ENCODE measurements at places on chromosomes 7 and 10.
A peak's percentile ranks its signal among the peaks of the same experiment; 100 is the strongest.

- no peak for DNase-seq
These were observed 46.7 kb downstream of the PALS2 start for GRCh38 chr7:24619978-24620377.

- no peak for DNase-seq
These were observed 114.9 kb upstream of the NANOS1 start for GRCh38 chr10:118914629-118915028.

DNA sequence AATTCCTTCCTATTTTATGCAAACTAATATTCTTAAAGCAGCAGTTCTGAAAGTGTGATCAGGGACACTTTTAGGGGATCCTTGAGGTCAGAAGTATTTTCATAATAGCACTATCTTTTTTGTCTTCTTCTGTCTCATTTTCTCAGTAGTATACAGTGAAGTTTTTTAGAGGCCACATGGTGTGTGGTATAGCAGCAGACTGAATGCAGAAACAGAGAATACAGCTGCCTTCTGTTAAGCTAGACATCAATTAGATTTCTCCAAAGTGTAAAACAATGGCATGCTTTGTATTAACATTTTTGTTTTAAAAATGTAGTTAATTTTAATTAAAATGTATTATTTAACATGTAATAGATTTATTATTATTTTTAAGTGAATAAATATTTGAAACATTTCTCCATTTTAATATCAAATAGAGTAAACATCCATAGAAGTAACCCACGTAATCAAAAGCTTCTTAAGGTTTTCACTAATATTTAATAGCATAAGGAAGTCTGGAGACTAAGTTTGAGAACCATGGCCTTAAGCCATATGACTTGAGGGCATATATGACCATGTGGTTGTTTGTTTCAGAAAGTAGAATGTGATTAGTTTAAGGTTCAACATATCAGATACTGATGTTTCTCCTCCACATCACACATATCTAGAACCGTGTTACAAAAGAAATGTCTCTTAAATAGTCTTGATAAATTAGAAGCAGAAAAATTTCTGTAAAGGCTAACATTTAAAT is 94.0 kb downstream of the PRKG1 start:
- DNase-seq = no peak

GRCh38 chr10:46560952-46561351 is 4.5 kb upstream of the GPRIN2 start:
- DNase-seq = no peak

DNA sequence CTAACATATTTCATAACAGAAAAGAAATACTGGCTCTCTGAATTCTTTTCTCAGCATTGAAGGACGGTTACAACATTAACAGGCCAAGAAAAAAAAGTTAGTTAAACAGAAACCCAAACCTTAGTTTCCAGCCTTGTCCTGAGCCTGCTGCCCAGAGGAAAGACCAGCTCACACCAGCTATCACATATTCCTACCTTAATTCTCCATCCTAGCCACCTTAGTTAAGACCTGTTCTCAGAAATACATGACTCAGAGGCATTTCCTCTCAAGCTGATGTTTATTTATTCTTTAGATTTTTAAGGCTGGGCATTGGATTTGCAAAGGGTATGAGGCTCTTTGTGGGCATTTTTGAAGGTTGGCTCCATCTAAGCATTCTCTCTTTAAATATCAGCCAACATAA is 34.3 kb upstream of the ADAM12 start:
- no peak for DNase-seq

DNA sequence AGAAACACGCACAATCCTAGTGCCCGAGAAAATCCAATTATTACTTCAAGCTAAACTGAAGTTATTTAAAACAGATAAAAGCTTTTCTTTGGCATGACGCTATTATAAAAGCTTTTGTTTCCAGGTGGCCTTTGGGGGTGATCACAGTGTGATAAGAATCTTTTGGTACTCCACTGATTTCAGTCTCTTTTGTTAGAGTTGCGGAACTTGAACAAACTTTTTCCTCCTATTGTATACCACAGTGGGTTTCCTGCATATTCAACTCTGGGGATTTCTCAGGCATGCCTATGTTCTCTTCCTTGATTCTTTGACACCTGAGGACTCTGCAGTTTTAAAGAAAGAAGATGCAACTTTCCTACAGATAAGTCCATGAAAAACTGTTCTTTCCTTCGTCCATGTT is 99.7 kb upstream of the PITRM1 start:
- no peak for DNase-seq

- no peak for DNase-seq
These were observed 43.3 kb upstream of the PLXDC2 start for GRCh38 chr10:19772972-19773371.

DNA sequence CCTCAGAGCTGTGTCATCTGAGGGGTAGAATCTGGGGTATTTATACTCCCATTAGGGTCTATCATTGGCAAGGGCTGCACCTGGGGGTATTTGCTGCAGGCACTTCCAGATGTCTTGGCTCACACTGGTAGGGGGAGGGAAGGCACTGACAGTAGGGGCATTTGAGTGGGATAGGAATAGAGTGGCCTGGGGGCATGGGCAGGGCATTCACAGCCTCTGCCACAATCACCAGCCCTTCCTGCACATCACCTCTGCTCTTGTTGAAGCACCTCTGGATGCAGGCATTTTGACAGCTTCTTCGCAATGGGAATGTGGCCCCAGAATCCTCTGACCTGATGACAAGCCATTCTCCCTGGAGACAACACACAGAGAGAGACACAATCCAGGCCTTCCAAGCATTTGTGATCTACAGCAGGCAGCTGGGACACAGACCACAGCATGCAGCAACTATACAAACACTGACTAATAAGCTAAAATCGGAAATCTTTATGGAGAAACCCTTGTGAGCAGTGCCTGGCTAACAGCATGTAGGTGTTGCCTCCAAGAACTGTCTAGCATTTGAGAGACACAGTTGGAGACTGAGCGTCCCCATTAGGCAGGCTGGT is 178.5 kb downstream of the KCNMA1 start:
- DNase-seq = no peak

GRCh38 chr7:31082447-31082846 is 30.3 kb downstream of the ADCYAP1R1 start:
- DNase-seq = no peak

DNA sequence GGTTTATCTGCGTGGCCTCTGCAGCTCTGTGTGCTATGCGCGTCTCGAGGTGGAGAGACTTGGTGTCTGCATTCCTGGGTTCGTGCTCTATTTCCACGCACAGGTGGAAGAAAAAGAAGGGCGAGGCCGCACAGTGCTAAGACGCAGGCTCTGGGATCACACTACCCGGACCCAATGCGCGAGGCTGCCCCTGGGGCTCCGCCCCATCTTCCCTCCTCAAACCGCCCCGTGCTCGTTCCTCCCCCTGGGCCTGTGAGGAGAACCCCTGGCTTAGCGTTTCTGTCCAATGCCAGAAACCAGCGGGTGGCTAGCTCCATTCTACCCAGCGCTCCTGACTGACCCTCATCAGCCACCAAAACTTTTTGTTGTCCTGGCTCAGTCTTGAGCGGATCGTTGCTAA is 143.1 kb downstream of the DYNC2I1 start:
- no peak for DNase-seq

DNA sequence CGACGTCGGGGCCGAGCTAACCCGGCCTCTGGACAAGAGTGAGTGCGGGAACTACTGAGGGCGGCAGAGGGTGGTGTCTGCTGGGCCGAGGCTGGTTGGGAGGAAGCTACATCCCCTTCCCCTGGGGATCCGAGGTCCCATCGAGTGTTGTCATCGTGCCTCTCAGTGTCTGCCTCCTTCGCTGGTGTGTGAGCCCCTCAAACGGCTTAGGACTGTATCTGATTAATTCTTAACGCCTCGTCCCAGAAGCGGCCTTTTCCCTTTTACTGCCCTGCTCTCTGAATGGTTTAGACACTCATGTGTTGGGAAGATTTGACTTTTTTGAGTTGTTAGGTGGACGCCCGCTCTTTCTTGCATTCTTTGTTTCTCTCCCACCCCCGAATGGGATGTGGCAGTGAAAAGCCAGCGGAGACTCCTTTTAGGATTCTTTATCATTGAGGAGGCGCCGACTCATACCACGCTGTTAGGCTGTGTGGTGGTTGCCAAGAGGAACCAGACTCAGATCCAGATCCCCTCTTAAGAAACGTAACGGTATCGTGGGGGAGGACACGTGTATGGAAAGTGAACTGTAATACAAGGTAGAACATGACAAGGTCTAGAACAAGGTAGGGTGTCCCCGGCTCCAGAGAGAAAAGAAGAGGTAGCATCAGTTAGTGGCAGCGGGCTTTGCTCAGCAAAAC is 631 bp downstream of the SUPV3L1 start:
- DNase-seq = no peak

- DNase-seq = no peak
These were observed 238.1 kb upstream of the BMPER start for GRCh38 chr7:33667196-33667595.

DNA sequence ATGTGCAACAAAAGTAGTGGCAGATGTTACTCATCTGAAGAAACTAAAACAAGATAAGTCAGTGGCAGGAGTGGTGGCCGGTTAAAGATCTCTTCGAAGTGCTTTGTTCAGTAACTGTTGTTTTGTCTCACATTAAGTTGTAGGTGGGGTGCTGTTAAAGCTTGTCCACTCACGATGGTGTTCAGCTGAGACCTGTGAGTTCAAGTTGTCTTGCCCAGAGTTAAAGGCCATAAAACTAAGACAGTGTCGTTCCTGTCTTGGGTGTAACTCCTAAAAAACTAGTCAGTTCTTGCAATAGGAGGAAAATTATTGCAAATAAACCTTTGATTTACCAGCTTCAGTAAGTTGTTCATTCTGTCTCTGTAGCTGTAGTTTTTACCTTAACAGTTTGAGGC is 857 bp upstream of the FOXP2 start:
- DNase-seq = peak; percentile 78

- no peak for DNase-seq
These were observed 203.6 kb downstream of the ZNF365 start for GRCh38 chr10:62577666-62578291.

GRCh38 chr7:76217942-76218566 is 16.4 kb downstream of the SRRM3 start:
- no peak for DNase-seq

GRCh38 chr7:55366461-55367070 is 1.4 kb downstream of the LANCL2 start:
- no peak for DNase-seq

DNA sequence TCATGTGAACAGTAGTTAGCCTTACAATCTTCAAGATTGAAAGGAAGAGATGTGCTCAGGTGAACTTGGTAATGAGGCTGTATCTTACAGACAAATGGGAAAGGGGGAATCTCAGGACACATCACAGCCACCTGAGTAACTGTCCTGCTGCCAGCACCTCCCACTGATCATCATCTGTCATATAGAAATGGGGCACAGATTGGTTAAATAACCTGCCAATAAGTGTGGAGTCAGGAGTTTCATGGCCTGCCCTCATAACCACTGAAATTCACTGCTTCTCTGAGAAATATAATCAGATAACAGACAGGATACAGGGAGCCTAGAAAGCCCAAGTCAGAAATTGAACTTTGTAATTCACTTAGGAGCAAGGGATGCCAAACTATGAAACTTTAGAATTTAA is 64.9 kb upstream of the TAS2R16 start:
- no peak for DNase-seq

GRCh38 chr7:26988836-26989374 is 106.9 kb downstream of the HOXA1 start:
- no peak for DNase-seq

DNA sequence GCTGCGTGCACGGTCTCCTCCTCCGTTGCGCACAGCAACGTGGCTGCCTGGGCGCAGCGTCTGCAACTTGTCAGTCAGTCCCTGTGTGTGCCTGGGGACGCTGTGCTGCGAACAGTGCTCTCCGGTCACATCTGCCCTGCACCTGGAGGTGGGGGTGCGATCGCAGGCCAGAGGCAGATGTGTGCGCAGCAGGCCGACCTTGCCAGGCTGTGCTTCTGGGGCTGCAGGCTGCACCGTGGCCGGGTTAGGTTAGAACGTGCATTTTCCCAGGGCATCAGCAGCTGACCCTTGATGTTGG is 8.2 kb upstream of the GET4 start:
- no peak for DNase-seq

DNA sequence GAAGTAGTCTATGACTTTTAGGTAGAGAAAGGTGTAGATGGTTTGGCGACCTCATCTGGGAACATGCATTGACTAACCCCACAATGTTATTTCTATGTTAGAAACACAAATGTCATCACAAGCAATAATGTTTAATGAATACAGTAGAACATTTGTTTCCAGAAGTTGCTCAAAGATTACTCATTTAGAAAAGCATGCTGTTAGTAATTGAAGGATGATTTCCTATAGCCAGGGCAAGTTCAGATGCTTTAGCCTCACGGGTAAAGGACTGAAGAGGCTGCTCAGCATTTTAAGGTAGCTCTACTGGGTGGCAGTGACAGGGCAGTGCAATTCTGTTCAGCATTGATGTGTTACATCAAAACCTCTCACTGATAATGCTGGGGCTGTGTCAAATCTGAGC is 199.3 kb upstream of the FZD1 start:
- no peak for DNase-seq

DNA sequence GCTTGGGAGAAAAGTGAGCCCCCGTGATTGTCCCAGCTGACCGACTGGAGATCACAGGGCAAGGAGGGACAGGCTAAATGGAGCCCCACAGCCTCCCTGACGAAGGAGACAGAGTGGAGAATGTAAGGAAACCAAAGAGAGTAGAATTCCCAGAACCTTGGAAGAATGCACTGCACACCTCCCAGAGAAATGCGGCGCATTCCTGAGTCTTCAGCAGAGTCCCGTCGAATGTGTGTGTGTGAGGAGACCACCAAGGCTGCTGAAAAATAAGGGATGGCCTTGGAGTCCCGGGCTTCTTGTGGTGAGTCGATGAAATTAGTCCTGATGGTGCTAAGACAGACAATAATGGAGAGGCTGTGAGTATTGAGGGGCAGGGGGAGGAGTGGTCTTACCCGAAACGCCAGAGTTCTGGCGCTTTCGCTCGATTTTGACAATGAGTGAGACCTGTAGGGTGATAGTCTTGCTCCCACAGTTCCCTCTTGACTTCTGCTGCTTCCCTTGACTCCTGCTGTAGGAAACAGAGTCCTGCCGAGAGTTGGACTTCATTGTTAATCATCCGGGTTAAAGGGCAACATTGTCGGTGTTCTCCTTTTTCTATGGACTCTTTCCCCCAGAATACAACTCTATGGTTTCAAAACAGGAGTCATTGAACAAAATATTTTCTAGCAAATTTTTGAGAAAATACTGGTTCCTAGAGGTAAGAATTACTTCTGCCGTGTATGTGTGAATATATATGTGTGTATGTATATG is 103.2 kb downstream of the CNNM2 start:
- DNase-seq = no peak

DNA sequence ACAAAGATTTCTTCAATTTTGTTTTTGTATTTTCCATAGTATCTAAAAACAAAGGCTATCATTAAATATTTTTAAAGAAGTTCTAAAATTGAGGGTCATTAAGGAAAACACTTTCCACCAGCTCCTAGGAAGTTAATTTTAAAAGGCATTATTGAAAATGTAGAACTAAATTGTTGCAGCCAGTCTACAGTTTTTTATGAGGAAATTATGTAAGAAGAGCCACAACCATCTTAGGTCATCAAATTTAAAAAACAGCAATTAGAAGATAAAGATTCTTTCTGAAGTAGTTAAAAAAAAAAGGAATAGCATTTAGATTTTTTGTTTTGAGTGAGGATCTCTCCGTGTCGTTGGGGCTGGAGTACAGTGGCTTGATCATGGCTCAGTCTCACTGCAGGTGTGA is 161.7 kb downstream of the NRBF2 start:
- no peak for DNase-seq

All from NCI-H1417 (cell line).